ENCODE measurements at places on chromosomes 1 and 21. TPM values are rescaled to one million over a fixed set of nuclear protein-coding genes. Genes with fewer than 3 reads are reported as not detected.

- no peaks in the 10 kb centered on the region for H3K27me3 ChIP-seq
- H3K36me3 ChIP-seq = no peaks in the 10 kb centered on the region
- peak overlapping the region; percentile 74 for H3K4me3 ChIP-seq
- peak; percentile 54 for DNase-seq
- H3K4me1 ChIP-seq = peaks cover 9% of the 10 kb centered on the region
- peak overlapping the region; percentile 99 for H3K27ac ChIP-seq
These were observed 1.1 kb upstream of the CACYBP start for GRCh38 chr1:174998569-174999215.

- no peak overlapping the region for H3K4me3 ChIP-seq
- H3K4me1 ChIP-seq = no peaks in the 10 kb centered on the region
- no peak for DNase-seq
- no peaks in the 10 kb centered on the region for H3K27me3 ChIP-seq
- no peaks in the 10 kb centered on the region for H3K36me3 ChIP-seq
These were observed 127.0 kb upstream of the TIAM1 start for GRCh38 chr21:31470896-31471694.

- no peak overlapping the region for H3K27ac ChIP-seq
- DNase-seq = no peak
These were observed 49.6 kb downstream of the TSEN15 start for GRCh38 chr1:184101141-184101540.

DNA sequence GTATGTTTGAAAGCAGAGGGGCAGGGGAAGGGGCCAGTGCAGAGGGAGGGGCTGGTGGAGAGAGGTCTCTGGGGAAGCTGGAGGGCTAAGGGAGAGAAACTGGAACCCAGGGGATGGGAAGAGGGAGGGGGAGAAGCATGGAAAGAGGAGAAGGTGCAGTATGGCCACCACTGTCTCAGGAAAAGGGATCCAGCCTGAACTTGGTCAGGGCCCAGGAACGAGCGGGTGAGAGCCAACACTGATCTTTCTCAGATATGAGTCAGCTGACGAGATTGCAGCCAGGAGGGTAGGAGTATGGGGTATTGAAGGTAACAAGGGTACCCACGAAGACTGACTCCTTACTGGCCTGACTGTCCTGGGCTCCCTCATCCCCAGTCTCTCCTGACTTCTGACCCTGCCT is 18.0 kb downstream of the TIE1 start:
- H3K4me1 ChIP-seq = no peaks in the 10 kb centered on the region
- no peak overlapping the region for H3K27ac ChIP-seq
- no peaks in the 10 kb centered on the region for H3K36me3 ChIP-seq
- H3K27me3 ChIP-seq = no peaks in the 10 kb centered on the region

GRCh38 chr21:17476006-17476405 is 36.8 kb upstream of the CXADR start:
- H3K27ac ChIP-seq = no peak overlapping the region
- DNase-seq = no peak
- H3K4me1 ChIP-seq = no peaks in the 10 kb centered on the region
- no peak overlapping the region for H3K4me3 ChIP-seq
- H3K36me3 ChIP-seq = no peaks in the 10 kb centered on the region

DNA sequence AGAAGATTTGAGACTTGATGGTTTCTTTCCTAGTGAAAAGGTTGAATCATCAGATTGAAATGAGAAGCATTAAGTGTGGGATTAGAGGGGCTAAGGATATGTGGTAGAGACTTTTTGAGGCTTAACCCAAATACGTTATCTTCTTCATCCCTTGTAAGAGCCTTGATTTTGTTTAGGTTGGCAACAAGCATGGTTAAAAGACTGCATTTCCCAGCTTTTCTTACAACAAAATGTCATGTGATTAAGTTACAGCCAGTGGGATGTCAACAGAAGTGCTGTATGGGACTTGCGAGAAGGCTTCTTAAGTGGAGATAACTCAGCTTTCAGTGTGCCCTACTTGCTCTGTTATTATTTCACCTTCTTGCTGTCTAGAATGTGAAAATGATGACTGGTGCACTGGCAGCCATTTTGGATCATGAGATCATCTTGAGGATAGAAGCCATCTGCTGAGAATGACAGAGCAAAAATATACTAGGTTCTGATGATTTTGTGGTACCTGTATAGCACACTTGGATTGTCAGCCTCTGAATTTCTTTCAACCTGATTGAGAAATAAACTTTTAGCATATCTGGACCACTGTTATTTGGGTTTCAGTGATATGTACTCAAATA is 41.3 kb upstream of the GNG12 start:
- H3K4me3 ChIP-seq = no peak overlapping the region
- H3K4me1 ChIP-seq = no peaks in the 10 kb centered on the region
- no peaks in the 10 kb centered on the region for H3K36me3 ChIP-seq
- no peak for DNase-seq
- H3K27me3 ChIP-seq = no peaks in the 10 kb centered on the region
- no peak overlapping the region for H3K27ac ChIP-seq

DNA sequence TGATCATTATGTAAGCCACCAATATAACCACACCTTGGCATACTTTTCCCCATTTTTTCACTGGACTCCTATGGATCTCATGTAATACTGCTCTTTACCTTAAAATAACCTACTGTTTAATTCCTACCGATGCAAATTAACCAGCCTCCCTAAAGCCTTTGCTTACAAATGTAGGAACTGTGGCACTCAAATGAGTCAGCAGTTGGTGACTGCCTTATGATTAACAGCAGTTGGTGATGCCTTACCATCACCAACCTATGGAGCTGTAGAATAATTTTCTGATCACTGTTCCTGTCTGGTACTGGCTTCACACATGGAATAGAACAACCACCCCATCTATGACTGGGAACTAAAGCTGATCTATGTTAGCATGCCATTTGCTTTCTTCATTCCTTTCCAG is 7.8 kb upstream of the NUDT17 start:
- H3K4me1 ChIP-seq = no peaks in the 10 kb centered on the region
- no peak for DNase-seq
- H3K27ac ChIP-seq = no peak overlapping the region
- no peaks in the 10 kb centered on the region for H3K27me3 ChIP-seq

Gene DAB1
- 0.05 TPM for polyA plus RNA-seq

Gene ABCA4
- 0.16 TPM for polyA plus RNA-seq

Gene BTBD19
- polyA plus RNA-seq = 0.23 TPM

Data from GM12878 (cell line).